ENCODE measurements at places on chromosomes 4 and X. TPM values are rescaled to one million over a fixed set of nuclear protein-coding genes. Genes with fewer than 3 reads are reported as not detected.

Gene TEC
- 2.4 TPM for total RNA-seq

Gene TEX11
- total RNA-seq: not detected

Gene FGD1
- total RNA-seq: 0.07 TPM

Gene CEP135
- total RNA-seq: 15.8 TPM

Gene SPACA5
- total RNA-seq: not detected

- no peak overlapping the region for H3K27ac ChIP-seq
- H3K4me1 ChIP-seq: no peaks in the 10 kb centered on the region
- H3K4me3 ChIP-seq: no peak overlapping the region
- no peaks in the 10 kb centered on the region for H3K36me3 ChIP-seq
- DNase-seq: no peak
These were observed 393.6 kb downstream of the IL15 start for GRCh38 chr4:142030010-142030409.

- DNase-seq: no peak
- no peaks in the 10 kb centered on the region for H3K36me3 ChIP-seq
- no peaks in the 10 kb centered on the region for H3K27me3 ChIP-seq
- H3K4me1 ChIP-seq: no peaks in the 10 kb centered on the region
- no peak overlapping the region for H3K4me3 ChIP-seq
These were observed 14.3 kb downstream of the PCDH19 start for GRCh38 chrX:100395781-100396180.

- no peak overlapping the region for H3K27ac ChIP-seq
- no peak for DNase-seq
These were observed 540.9 kb downstream of the PPP4R3C start for GRCh38 chrX:26922278-26922677.

- no peaks in the 10 kb centered on the region for H3K27me3 ChIP-seq
- H3K36me3 ChIP-seq: no peaks in the 10 kb centered on the region
- H3K4me1 ChIP-seq: no peaks in the 10 kb centered on the region
- H3K4me3 ChIP-seq: no peak overlapping the region
- no peak for DNase-seq
These were observed 4.2 kb downstream of the HGFAC start for GRCh38 chr4:3445829-3446545.

- DNase-seq: no peak
- H3K27ac ChIP-seq: no peak overlapping the region
- H3K4me1 ChIP-seq: no peaks in the 10 kb centered on the region
- no peaks in the 10 kb centered on the region for H3K36me3 ChIP-seq
- H3K27me3 ChIP-seq: no peaks in the 10 kb centered on the region
These were observed 102.1 kb downstream of the ITIH6 start for GRCh38 chrX:54695816-54696487.

- DNase-seq: no peak
- H3K27me3 ChIP-seq: no peaks in the 10 kb centered on the region
- no peak overlapping the region for H3K27ac ChIP-seq
- no peaks in the 10 kb centered on the region for H3K36me3 ChIP-seq
These were observed 18.7 kb upstream of the BCORL1 start for GRCh38 chrX:129963729-129964128.

GRCh38 chr4:19657856-19658255 lies 593.8 kb upstream of the SLIT2 start:
- no peaks in the 10 kb centered on the region for H3K36me3 ChIP-seq
- no peak overlapping the region for H3K4me3 ChIP-seq
- no peak overlapping the region for H3K27ac ChIP-seq
- H3K27me3 ChIP-seq: no peaks in the 10 kb centered on the region

DNA sequence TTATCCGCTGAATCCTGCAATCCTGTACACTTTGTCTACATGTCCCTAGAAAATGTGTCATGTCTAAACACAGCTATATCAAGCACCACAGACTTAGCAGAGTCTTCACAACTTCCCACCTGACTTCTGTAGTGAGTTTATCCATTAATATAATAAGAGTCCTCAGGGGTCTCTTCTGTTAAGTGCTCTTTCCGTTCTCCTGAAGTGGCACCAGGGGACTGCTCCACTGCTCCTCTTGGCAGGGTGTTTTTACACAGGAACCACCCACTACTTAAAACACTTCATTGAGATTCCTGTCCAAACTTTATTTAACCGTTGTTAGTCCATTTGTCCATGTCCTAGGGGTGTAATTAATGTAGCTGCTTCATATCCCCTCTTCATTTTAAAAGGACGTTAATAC lies 1000.4 kb downstream of the STPG2 start:
- no peak overlapping the region for H3K27ac ChIP-seq
- H3K36me3 ChIP-seq: no peaks in the 10 kb centered on the region
- H3K27me3 ChIP-seq: no peaks in the 10 kb centered on the region

GRCh38 chr4:45750721-45751120 lies 373.1 kb downstream of the GABRG1 start:
- no peaks in the 10 kb centered on the region for H3K27me3 ChIP-seq
- DNase-seq: no peak
- H3K27ac ChIP-seq: no peak overlapping the region
- no peak overlapping the region for H3K4me3 ChIP-seq
- no peaks in the 10 kb centered on the region for H3K4me1 ChIP-seq

- no peaks in the 10 kb centered on the region for H3K27me3 ChIP-seq
- H3K4me3 ChIP-seq: peak overlapping the region; percentile 66
- peak; percentile 7 for DNase-seq
- peaks cover 1% of the 10 kb centered on the region for H3K4me1 ChIP-seq
- peak overlapping the region; percentile 99 for H3K27ac ChIP-seq
These were observed 1.5 kb upstream of the DDX3X start for GRCh38 chrX:41332408-41333002.

- no peaks in the 10 kb centered on the region for H3K36me3 ChIP-seq
- no peaks in the 10 kb centered on the region for H3K27me3 ChIP-seq
- no peak for DNase-seq
- H3K4me3 ChIP-seq: no peak overlapping the region
- H3K27ac ChIP-seq: no peak overlapping the region
These were observed 8.1 kb downstream of the ENPEP start for GRCh38 chr4:110484029-110484428.

DNA sequence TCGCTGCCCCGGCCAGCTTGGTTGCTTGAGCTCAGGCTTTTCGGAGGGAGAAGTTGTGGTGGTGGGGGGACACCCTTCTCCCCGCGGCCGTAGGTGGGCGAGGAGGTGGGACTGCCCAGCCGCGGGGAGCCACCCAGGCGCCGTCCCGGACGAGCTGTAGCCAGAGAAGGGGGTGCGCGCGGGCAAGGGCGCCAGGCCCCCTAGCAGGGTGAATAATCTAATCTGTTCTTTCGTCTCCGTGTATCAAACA lies 3.1 kb downstream of the MID1IP1 start:
- no peak for DNase-seq
- H3K36me3 ChIP-seq: no peaks in the 10 kb centered on the region
- peak overlapping the region; percentile 67 for H3K4me3 ChIP-seq
- no peaks in the 10 kb centered on the region for H3K27me3 ChIP-seq
- H3K4me1 ChIP-seq: peaks cover 18% of the 10 kb centered on the region

DNA sequence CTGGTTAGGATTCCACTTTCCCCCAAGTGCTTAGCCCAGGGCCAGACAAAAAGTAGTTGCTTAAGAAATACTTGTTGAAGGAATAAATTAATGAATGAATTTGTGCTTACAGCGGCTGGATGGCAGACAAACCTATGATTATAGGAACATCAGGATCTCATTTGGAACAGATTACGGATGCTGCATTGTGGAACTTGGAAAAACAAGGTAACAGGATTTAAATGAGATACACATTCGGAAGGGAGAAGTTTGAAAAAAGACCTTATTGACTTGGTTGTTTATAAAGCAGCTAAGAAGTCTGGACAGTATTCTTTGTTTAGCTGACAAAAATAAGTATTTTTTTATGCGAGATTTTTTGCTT lies 572 bp downstream of the EXOSC9 start:
- H3K27ac ChIP-seq: peak overlapping the region; percentile 95
- H3K36me3 ChIP-seq: peaks cover 7% of the 10 kb centered on the region
- peak overlapping the region; percentile 100 for H3K4me3 ChIP-seq

DNA sequence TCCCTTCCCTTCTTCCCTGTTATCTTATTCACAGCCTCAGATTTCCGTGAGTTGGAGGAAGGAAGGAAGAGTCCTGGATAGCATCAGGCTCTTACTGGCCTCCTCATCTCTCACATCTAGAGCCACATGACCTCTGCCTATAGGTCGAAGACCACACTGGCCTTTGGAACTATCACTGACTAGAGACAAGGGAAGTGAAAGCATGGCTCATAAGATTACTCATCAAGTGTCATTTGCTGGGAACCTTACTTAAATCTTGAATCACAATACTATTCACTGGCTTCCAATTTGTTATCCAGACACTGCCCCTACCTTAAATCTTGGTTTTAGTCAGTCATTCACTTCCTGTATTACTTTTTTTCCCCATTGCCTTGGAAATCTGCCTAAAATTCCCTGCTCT lies 61.6 kb upstream of the MTMR8 start:
- H3K4me3 ChIP-seq: no peak overlapping the region
- no peak overlapping the region for H3K27ac ChIP-seq
- DNase-seq: no peak
- no peaks in the 10 kb centered on the region for H3K36me3 ChIP-seq
- H3K27me3 ChIP-seq: no peaks in the 10 kb centered on the region
- no peaks in the 10 kb centered on the region for H3K4me1 ChIP-seq

DNA sequence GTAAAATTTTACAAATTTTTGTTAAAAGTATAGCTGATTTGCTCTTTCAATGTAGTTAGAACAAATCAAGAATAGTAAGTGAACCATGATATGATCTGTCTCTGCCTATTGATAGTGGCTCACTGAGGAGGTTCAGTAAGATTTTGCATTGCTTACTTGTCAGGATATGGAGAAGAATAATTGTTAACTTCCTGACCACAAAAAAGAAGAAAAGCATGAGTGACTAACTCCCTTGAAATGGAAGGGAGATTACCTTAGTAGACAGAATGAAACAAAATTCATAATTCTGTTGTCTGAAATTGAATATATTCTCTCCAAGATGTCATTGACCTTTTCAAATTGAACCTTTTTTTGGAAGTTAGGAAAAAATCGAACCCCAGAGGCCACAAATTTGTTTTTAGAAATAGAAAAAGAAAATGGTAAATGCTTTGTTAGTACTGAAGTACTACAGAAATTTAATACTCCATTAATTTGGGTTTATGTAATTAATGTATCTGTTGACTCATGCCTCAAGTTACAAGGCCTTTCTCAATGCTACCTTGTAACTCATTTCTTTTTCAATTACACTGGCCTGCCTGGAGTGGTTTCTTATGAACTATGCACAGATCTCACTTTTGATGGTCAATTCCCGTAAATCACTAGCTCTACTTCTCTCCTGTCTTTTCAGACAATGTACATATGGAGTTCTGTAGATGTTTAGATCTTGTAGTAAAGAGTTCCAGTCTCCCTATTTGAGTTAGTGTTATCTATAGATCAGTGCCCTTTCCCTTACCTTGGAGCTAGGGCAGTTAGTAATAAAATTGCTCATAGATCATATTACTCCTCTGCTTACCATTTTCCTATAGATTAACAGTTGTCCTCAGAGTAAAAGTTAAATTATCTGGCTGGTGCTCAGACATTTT lies 139.3 kb downstream of the TLL1 start:
- H3K36me3 ChIP-seq: no peaks in the 10 kb centered on the region
- H3K27me3 ChIP-seq: no peaks in the 10 kb centered on the region
- H3K27ac ChIP-seq: no peak overlapping the region

GRCh38 chr4:171142045-171142444 lies 671.2 kb upstream of the GALNTL6 start:
- no peak for DNase-seq
- no peak overlapping the region for H3K4me3 ChIP-seq
- H3K27ac ChIP-seq: no peak overlapping the region
- no peaks in the 10 kb centered on the region for H3K36me3 ChIP-seq
